Articular chondrocyte of knee joint (primary cell): ENCODE measurements at places on chromosomes 5 and 9. TPM values are rescaled to one million over a fixed set of nuclear protein-coding genes. Genes with fewer than 3 reads are reported as not detected.

The SH2D3C gene
- total RNA-seq = 0.32 and 0.52 TPM in 2 replicates

The NUTM2F gene
- not detected in 2 replicates for total RNA-seq

The ELOVL7 gene
- total RNA-seq = 0.13 and 0.22 TPM in 2 replicates

The CLTB gene
- total RNA-seq = 88.3 and 98.3 TPM in 2 replicates

The FAM78A gene
- 0.52 and 0.54 TPM in 2 replicates for total RNA-seq

The ZFP37 gene
- 4.4 and 6.8 TPM in 2 replicates for total RNA-seq

The FLT4 gene
- total RNA-seq = 0.13 TPM in 1 of 2 replicates, not detected in the other

The KCNIP1 gene
- not detected in 2 replicates for total RNA-seq

The OR1Q1 gene
- not detected in 2 replicates for total RNA-seq

The NUP214 gene
- 20.1 and 22.1 TPM in 2 replicates for total RNA-seq

The PSD2 gene
- 0.11 and 0.13 TPM in 2 replicates for total RNA-seq

The IFNB1 gene
- not detected in 2 replicates for total RNA-seq

The LHX6 gene
- not detected in 2 replicates for total RNA-seq

The C9 gene
- 0.13 and 0.54 TPM in 2 replicates for total RNA-seq

The ARL10 gene
- 8.5 and 9.1 TPM in 2 replicates for total RNA-seq

The CD74 gene
- total RNA-seq = 2.0 and 5.9 TPM in 2 replicates

The PCDHGA11 gene
- 20.1 and 24.1 TPM in 2 replicates for total RNA-seq

The ANXA2R gene
- total RNA-seq = 4.4 and 5.2 TPM in 2 replicates

The NR5A1 gene
- total RNA-seq = not detected in 2 replicates

The SYK gene
- not detected in 2 replicates for total RNA-seq

The CATSPER3 gene
- 0.13 and 0.32 TPM in 2 replicates for total RNA-seq

The TTC16 gene
- under 0.01 TPM in 1 of 2 replicates, not detected in the other for total RNA-seq

The FBP1 gene
- total RNA-seq = 1.2 and 5.1 TPM in 2 replicates

The OXCT1 gene
- total RNA-seq = 51.0 and 56.3 TPM in 2 replicates

The SUSD3 gene
- total RNA-seq = 2.7 and 7.2 TPM in 2 replicates

The DRD1 gene
- not detected in 2 replicates for total RNA-seq

The HTR1A gene
- total RNA-seq = not detected in 2 replicates

The BTF3 gene
- 354 and 380 TPM in 2 replicates for total RNA-seq

The OBP2B gene
- total RNA-seq = not detected in 2 replicates

The IFNA13 gene
- total RNA-seq = 0.11 TPM in 1 of 2 replicates, not detected in the other

The DBH gene
- total RNA-seq = under 0.01 TPM in 1 of 2 replicates, not detected in the other

The OBP2A gene
- not detected in 2 replicates for total RNA-seq

The SPINK5 gene
- total RNA-seq = not detected in 2 replicates

The TMEM215 gene
- total RNA-seq = not detected in 2 replicates

The SHOC1 gene
- 0.11 and 0.13 TPM in 2 replicates for total RNA-seq

The SETX gene
- total RNA-seq = 98.0 and 109 TPM in 2 replicates

The RASGRF2 gene
- total RNA-seq = 0.11 and 0.13 TPM in 2 replicates

The TXNDC8 gene
- total RNA-seq = not detected in 2 replicates

The NSG2 gene
- total RNA-seq = not detected in 2 replicates

The LCP2 gene
- not detected in 2 replicates for total RNA-seq
